CD4-positive, alpha-beta T cell treated with Interleukin-10 for 1 hour (primary cell): ENCODE measurements at places on chromosomes 7 and 10.

- DNase-seq, result no peak
Observed at GRCh38 chr7:15336146-15336545, 225.7 kb downstream of the AGMO start.

DNA sequence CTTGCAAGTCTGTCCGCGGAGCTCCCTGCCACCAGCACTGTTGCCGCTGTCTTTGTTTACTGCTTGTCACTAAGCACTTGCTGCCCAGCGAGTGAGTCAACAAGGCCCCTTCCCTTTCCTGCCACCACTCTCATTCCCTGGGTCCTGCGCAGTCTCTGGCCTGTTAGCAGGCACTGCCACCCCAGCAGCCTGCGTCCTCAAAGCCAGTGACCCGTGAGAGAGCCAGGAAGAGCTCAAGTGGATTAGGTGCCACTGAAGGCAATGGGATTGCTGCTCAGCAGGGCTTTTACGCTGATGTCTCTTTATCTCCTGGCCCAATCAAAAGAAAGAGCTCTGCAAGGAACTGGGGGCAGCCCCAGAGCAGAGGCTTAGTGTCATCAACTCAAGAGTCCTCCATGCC is at the start of gene FRMPD2:
FRMPD2 (minus strand) TSS at position 61 of the 400 bp plus-strand sequence. CDS start 129 bp downstream, outside the sequence.
- no peak for DNase-seq

DNA sequence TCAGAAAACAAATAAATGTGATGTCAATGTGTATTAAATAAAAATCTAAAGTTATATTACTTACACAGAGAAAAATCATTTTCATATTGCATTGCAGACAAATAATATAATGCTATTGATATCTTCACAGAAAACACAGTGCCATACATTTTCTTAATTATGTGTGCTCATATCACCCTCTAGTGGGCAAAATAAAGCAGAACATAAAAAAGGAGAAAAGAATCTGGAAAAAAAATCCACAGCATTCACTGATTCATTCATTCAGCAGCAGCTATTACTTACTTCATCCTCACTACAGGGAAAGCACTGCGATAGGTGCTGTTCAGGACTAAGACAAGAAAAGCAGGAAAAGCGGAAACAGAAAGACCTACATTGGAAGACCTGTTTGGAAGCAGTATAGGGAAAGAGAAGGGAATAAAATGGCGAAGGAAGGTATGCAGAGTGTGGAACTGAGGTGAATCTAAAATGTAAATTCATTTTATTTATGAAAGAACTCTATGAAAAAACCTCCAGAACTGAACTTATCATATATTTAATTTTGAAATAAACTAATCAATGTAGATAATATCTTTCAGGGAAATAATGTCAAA is 73.2 kb downstream of the POT1 start:
- peak; percentile 37 for DNase-seq

GRCh38 chr7:77738871-77739270 is 42.6 kb downstream of the RSBN1L start:
- DNase-seq, result no peak

- no peak for DNase-seq
Observed at GRCh38 chr7:12493407-12493806, 77.1 kb upstream of the SCIN start.

GRCh38 chr7:51128545-51129435 is 187.8 kb downstream of the COBL start:
- no peak for DNase-seq

DNA sequence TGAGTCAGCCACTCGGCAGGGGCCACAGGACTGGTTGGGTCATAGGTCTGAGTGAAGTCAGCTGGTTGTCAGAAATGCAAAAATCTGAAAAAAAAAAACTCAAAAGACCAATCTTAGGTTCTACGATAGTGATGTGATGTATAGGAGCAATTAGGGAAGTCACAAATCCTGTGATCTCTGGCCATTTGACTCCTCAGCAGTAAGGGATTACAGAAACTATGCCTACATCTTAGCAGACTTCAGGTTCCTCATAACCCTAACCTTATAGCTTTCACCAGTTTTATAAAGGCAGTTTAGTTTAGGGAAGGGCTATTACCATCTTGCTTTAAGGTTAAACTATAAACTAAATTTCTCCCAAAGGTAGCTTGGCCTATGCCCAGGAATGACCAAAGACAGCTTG is 163.1 kb upstream of the HGF start:
- no peak for DNase-seq

- peak; percentile 79 for DNase-seq
Observed at GRCh38 chr10:103765981-103766380, 89.4 kb downstream of the SH3PXD2A start.

DNA sequence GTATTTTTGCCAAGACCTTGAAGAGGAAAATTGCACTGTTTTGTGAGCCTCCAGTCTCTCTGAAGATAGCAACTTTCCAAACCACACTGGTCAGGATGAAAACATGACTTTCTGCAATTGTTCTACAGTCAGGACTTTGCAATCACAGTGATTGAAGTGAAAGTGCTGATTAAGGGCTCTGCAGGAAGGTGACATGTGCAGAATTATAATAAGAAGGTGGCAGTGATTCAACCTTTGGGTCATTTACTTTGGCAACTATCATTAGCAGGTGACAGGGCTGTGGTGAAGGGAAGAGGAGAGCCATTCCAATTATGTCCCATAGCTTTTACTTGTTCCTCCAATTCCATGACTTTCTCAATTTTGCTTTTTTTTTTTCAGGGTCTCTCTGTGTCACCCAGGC is 350.0 kb upstream of the FZD8 start:
- DNase-seq, result no peak

DNA sequence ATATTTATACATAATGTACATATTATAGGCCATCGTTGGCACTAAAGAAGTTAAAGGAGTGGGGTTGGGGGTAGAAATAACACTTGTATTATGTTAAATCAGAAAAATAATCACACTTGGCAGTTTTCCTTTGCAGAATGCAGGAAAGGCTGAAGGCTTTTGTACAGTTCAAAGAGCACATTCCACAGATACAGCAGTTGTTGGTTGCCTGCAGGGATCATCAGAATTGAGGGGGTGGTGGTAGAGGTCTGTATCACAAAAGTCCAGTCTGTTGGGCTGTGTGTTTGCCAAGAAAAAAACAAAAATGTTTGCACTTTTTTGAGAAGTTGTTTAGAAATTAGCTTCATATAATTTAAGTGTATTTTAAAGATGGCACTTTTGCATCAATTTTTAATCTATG is 231.8 kb upstream of the FOXP2 start:
- no peak for DNase-seq

DNA sequence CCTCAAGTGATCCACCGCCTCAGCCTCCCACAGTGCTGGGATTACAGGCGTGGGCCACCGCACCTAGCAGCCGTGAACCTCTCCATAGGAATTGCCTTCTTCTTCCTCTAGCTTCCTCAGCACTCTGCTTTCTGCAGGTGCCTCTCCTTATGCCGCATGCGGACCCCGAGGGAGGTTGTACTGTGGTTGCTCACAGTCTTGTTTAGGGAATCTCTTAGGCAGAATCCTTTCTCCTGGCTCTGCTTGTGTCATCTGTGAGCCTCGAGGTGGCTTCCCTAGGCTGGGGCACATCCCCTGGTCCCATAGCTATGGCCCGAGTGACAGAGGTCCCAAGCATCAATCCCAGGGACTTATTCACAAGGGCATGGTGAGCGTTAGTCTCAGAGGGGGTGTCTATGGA is 33.2 kb upstream of the GIMAP8 start:
- DNase-seq, result no peak

DNA sequence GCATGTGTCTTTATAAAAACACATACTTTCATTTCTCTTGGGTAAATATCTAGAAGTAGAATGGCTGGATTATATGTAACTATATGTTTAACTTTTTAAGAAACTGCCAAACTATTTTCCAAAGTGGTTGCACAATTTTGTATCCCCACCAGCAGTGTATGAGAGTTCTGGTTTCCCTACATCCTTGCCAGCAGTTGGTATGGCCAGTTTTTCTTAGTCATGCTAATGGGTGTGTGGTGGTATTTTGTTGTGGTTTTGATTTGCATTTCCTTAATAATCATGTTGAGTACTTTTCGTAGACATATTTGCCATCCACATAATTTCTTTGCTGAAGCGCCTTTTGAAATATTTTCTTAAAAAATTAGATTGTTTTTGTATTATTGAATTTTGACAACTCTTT is 60.3 kb downstream of the NEUROG3 start:
- DNase-seq, result no peak

DNA sequence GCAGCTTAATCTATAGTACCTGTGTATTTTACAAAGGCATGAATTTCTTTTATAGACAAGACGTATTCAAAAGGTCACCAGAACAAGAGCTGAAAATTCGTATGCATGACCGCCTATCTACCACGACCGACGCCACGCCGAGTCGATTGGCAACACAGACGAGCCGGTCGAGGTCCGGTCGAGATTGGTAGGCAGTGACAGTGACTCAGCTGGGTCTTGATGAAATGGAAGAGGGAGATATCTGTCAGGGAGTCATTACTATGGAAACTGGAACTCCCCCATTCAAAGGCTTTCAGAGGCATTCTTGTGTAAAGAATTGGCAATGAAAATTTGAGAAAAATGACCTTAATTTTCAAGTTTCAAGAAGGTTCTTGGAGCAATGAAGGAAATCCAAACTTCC is 2.1 kb downstream of the ATP5MK start:
- DNase-seq, result no peak

GRCh38 chr7:27245798-27246691 is 3.4 kb downstream of the EVX1 start:
- no peak for DNase-seq

DNA sequence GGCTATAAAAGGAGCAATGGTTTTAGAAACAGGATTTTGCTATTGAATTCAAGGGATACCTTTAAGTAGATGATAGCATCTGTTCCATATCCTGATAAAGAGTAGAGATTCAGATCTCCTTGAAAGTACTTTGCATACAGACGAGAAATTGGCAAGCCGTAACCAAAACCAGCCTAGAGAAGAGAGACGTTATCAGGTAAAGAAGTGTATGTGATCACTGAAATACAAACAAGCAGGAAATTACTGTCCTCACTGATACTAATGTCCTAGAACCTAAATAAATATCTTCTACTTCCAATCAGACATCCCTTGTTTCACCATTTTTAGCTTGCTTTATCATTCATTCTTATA is 9.4 kb downstream of the PDK4 start:
- no peak for DNase-seq
